ENCODE measurements at places on chromosomes 5 and 9.

DNA sequence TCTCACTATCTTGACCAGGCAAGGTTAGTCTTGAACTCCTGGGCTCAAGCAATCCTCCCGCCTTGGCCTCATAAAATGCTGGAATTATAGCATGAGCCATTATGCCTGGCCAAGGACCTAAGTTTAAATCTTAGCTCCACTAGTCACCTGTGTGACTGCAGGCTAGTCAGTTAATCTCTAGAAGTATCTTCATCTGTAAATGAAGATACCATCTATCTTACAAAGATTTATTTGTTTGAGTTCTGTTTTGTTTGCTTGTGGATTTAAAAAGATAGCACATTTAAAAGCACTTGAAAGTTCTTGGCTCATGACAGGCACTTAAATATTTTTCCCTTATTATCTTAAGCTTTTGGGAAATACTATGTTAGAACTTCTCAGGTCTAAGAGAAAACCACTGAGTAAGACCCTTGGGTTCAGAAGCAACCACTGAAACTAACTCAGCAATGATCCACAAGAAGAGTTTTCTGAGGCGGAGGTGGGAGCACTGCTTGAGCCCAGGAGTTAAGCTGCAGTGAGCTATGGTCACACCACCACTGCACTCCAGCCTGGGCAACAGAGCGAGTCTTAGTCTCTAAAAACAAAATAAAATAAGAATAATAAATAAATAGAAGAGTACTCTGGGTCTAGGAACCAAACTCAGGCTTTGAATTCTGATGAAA is 19.1 kb downstream of the TMEM245 start:
- DNase-seq: no peak

- no peak for DNase-seq
Measured at GRCh38 chr9:115396071-115396529, 278.1 kb upstream of the TNC start.

DNA sequence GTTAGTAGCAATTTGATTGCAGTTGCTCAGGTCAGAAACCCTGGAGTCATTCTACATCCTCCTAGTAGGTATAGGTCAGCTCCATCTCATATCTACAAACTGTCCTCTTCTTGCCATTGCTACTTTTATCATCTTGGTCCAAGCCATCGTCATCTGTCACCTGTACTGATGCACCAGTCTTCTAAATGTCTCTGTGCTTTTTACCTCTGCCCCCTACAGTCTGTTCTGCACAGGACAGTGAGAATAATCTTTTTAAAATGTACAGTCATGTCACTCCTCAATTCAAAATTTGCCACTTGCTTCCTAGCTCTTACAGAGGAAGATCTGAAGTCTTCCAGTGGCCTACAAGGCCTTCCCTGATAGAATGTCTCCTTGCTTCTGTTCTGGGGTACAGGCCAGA is 6.8 kb downstream of the NNT start:
- no peak for DNase-seq

- no peak for DNase-seq
Measured at GRCh38 chr5:66992547-66992946, 204.1 kb downstream of the CD180 start.

DNA sequence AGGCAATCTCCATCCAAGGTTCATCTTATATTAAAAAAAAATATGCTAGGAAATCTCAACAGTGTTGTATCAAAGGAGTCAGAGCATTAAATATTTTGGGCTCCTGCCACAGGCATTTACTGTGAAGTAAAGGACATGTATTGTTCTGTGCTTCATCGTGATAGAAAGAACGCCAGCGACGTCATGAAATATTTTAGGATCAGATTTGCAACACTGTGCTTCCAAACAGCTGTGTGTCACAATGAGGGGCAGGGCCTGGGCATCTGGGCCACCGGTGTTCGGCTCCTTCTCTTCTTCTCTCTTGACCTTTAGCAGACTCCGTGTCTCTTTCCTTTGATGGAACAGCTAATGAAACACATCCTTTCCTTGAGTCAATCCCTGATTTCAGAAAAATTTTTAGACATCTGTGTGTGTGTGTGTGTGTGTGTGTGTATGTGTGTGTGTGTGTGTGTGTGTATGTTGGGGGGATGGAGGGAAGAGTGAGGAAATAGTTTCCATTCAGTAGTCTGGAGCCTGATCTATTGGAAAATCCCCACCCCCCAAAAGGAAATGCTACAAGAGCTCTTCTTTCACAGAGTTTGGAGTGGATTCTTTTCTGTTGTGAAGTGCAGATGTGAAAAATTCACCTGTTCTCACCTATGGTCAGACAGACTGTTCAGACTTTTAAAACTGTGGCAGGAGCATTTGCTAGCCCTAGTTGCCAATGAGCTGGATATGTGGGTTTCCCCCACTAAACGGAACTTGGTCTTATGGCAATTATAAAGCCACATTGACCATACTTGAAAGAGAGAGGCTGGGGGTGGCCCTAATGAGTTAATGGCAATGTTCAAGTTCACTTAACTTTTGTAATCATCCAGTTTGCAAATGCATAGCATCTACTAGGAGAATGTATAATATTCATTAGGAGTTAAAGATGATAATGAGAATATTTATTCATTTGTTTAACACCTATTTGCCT is 18.1 kb upstream of the TNC start:
- DNase-seq: no peak

DNA sequence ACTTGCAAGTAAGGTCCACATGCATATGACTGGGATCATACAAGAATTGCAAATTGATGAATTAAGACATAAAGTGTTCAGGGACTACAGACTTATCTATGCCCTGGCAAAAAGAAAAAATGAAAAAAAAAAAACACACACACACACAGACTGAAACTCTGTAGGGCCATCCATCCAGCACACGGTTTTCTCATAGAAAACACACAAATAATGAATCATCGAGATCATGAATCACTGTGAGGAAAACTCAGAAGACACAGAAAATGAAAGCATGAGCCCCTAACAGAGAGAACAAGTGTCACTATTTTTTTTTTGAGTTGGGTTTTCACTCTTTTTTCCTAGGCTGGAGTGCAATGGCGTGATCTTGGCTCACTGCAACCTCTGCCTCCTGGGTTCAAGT is 185.2 kb downstream of the IRX2 start:
- DNase-seq: no peak
